DND-41 (cell line): ENCODE measurements at places on chromosomes 7 and 10.

DNA sequence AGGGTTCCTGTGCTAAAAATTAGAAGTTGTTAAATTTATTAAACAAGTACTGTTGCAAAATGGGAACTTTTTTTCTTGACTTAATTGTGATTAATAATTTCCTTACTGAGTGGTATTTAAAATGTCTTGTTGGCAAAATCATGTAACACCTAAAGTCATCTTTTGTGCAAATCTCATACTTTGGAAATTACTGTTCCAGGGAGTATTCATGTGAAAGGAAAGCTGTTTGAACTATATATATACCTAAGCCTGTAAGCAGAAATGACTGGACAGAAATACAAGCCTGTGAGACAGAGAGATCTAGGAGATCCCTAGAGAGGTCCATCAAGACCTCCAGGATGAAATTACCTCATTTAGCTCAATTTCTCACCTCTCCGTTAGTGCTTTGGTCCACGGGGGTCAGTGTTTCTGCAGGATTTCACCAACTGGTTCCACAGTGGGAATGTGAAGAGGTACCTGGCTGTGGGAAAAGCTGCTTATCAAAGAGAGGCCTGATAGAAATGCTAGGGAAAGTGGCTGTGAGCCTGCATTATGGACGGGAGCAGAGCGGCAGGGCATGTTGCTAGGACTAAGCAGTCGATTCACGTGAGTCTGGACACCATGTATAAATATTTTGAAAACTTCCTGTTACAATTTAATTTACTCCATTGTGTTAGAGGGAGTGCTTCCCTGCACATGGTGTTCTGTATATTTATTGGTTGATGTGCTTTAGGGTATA, 7.9 kb downstream of the LUC7L2 start:
- H3K36me3 ChIP-seq, result peaks cover 69% of the 10 kb centered on the region
- no peaks in the 10 kb centered on the region for H3K27me3 ChIP-seq
- peaks cover 37% of the 10 kb centered on the region for H3K4me1 ChIP-seq
- no peak for DNase-seq
- H3K27ac ChIP-seq, result no peak overlapping the region; the same call in 1 of the 2 replicates

GRCh38 chr10:122510736-122511135, 49.4 kb downstream of the HTRA1 start:
- no peaks in the 10 kb centered on the region for H3K27me3 ChIP-seq
- no peak overlapping the region for H3K4me3 ChIP-seq
- DNase-seq, result no peak

DNA sequence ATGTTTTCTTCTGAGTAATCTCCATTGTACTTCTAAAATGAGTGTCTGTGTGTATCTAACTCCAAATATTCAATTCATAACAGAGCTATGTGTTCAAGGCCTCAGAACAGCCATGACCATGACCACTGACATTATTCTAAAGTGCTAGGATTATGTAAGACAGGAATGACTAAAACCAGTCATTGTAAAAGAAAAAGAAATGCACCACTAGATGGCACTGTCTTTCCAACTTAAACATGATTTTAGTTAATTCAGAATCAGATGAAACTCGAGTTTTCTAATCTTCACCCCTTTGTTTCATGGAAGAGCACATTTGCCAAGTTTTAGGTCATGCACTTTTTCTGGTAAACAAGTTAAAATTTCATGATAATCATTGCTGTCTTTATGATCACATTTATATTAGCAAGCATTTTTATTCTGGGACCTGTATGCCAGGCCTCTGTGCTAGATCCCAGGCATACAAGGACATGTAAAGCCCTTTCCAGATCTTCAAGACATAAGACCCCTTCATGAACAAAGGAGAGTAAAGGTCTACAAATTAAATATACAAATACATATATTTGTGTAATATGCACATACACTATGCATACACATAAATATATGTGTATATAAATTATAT, 26.1 kb upstream of the RSU1 start:
- H3K27me3 ChIP-seq, result no peaks in the 10 kb centered on the region
- H3K4me1 ChIP-seq, result no peaks in the 10 kb centered on the region
- H3K27ac ChIP-seq, result no peak overlapping the region
- no peak overlapping the region for H3K4me3 ChIP-seq
- no peaks in the 10 kb centered on the region for H3K36me3 ChIP-seq
- no peak for DNase-seq

- no peak overlapping the region for H3K4me3 ChIP-seq
- no peaks in the 10 kb centered on the region for H3K4me1 ChIP-seq
Measured at GRCh38 chr7:34430456-34430855, 227.6 kb upstream of the NPSR1 start.

GRCh38 chr10:26960308-26960707, 99.5 kb upstream of the ABI1 start:
- no peak for DNase-seq
- H3K4me1 ChIP-seq, result no peaks in the 10 kb centered on the region
- H3K36me3 ChIP-seq, result no peaks in the 10 kb centered on the region
- H3K4me3 ChIP-seq, result no peak overlapping the region
- no peaks in the 10 kb centered on the region for H3K27me3 ChIP-seq
- no peak overlapping the region for H3K27ac ChIP-seq

GRCh38 chr10:97333351-97333600, 1.3 kb downstream of the FRAT2 start:
- DNase-seq, result no peak
- peaks cover 10% of the 10 kb centered on the region for H3K27me3 ChIP-seq
- peaks cover 35% of the 10 kb centered on the region for H3K4me1 ChIP-seq

DNA sequence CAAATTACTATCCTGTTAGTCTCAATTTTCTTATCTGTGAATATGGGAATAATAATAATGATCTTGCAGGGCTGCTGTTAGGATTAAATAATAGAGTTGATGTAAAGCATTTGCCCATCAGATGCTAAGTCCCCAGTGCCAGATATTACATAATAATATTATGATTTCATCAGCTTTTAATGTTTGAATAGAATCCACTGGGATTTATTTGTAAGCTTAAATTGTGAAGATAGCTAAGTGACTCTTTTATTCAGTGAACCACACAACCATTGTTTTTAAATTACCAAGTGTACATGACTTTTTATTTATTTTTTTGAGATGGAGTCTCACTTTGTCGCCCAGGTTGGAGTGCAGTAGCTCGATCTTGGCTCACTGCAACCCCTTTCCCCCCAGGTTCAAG, 510.3 kb upstream of the DPP6 start:
- H3K36me3 ChIP-seq, result no peaks in the 10 kb centered on the region
- no peak overlapping the region for H3K4me3 ChIP-seq
- no peaks in the 10 kb centered on the region for H3K27me3 ChIP-seq
- no peak overlapping the region for H3K27ac ChIP-seq
- DNase-seq, result no peak

DNA sequence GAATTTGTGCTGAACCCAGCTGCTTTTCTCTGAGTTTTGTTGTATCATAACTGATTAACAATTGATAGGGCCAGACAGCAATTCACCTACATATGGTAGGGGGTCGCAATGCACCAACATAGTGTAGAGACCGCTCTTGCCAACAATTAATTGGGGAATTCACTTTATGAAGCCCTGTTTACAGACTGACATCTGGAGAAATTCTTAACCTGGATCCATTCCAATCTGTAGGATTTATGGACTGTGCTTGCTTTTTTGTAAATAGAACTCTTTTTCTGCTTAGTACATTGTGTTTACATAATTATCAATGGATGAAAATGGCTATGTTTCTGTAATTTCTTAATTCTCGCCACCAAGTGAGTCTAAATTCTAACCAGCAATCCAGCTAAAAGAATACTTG, 311.7 kb upstream of the BMPER start:
- no peak for DNase-seq
- no peaks in the 10 kb centered on the region for H3K4me1 ChIP-seq
- no peaks in the 10 kb centered on the region for H3K27me3 ChIP-seq
- H3K27ac ChIP-seq, result no peak overlapping the region
- no peaks in the 10 kb centered on the region for H3K36me3 ChIP-seq
